Liver (tissue), 10 donors: ENCODE measurements at places on chromosomes 13 and 19. TPM values are rescaled to one million over a fixed set of nuclear protein-coding genes. Genes with fewer than 3 reads are reported as not detected.

DNA sequence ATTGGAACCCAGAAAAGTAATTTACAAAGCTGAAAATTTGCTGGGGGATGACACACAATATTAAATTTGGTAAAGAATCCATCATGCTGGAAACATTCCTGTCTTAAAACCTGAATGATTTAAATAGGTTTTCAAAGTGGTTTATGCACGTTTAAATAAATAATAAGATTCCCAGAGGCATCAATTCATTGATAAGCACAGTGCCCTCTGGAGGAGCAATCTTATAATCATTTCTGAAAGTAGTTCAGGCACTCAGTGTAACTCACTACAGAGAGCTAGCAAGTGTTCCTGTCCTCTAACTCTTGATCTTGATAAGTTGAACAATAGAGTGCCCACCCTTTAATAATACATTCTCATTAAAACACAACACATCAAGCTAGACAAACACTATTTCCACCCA is 43.5 kb upstream of the SHISA2 start:
- no peak for DNase-seq

DNA sequence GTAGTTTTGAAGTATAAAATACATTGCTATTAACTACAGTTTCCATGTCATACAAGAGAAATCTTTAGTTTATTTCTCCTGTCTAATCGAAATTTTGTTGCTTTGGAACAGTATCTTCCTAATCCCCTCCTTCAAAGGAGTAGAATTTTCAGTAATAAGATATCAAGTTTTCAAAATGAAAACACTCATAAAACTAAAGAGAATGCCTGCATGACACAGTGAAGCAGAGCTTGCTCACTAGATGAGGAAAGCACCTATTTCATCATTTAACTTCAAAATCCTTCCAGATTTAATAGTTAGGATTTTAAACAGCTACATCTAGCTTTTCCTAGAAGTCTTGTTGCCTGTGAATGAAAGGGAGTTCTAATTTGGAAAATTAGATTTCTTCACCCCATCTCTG is 80.8 kb downstream of the TNFSF11 start:
- no peak for DNase-seq

Gene HS6ST3
- polyA plus RNA-seq = under 0.01 TPM

GRCh38 chr13:113895436-113895835 is 31.6 kb upstream of the GAS6 start:
- DNase-seq = no peak

Gene KLK4
- not detected for polyA plus RNA-seq

DNA sequence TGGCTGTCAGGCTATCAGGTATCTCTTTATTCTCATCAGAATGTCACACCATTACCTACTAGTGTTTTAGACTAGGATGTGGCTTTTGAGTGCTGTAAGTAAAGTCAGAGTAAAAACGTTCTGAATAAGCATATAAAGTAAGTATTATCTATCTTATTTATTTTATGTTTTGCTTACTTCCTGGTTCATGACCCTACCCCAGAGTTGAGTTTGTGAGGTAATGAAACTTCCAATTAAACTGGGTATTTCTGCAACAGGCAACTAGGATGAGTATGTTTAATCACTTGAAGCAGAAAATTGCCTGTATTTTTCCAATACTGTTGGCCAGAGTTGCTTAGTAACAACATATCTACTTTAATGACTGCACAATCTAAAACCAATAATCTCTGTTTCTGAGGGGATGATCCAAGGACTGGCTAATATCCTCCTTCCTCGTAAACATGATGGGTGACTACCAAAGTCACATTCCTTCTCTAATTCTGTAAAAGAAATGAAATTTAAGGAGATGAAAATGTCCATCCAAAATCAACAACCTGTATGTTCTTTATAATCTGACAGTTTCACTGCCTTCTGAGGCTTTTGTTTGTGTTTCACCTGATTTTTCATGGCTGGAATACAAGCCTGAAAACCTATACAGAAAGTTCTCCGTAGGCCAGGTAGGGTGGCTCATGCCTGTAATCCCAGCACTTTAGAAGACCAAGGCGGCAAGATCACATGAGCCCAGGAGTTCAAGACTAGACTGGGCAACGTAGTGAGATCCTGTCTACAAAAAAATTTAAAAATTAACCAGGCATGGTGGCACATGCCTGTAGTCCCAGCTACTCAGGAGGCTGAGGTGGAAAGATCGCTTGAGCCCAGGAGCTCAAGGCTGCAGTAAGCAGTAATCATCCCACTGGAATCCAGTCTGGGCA is 83.1 kb downstream of the ABCC4 start:
- no peak for DNase-seq

GRCh38 chr13:94328381-94329041 is 151.0 kb downstream of the DCT start:
- DNase-seq = no peak
